ENCODE measurements at places on chromosomes 2 and 18.

DNA sequence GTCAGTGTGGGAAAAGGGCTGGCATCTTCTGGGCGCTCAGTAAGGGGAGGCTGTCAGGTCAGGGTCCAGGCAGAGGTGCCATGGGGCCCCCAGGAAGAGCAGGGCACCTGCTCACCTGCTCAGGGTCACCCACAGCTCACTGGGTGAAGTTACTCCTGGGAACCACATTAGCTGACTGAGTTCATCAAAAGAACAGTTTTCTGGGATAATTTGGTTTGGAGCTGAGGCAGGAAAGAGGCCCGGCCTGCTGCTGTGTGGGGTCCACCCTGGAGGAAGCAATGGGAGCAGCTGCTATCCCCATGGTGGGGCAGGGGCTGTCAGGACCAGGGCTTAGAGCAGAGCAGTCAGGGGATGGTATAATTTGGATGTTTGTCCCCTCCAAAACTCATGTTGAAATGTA lies 97.2 kb upstream of the GPC1 start:
- DNase-seq, result no peak

DNA sequence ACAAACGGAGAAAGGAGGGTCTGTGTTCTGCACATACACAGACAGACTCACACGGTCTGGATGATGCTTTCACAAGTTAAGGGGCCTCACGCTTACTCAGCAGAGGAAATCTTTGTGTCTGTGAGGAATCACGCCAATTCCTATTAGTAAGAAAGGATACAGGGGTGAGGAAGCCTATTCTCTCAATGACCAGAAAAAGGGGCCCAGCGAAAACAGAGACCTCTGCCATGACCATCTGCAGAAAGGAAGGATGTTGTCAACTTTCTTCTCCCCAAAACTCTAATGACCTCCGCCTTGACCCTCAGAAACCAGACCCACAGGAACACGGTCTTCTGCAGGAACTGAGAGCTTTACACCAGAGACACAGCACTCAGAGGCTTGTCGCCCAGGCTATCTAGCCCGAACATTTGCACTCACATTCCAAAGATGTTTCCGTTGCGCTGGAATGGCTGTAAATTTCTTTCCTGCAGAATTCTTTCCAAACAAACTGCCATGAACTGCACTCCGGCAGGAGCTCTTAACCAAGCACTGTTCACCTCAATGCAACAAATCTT lies 186.3 kb downstream of the TCF4 start:
- DNase-seq, result no peak

DNA sequence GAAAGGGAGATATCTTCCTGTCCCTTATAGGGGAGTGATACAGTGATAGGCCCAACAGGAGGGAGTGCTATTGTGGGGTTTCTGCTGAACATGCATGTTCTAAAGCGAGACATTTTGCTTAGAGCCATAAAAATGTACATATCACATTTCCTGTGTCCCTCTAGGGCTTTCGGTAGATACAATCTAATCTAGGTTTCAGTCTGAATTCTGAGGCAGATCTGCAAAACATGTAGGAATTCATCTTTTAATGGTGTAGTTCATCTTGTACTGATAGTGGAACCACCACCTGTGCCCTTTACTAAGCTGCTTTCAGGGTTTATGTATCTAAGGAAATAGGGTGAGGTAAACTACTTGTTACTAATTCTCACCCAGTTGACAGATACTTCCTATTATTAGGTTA lies 73.8 kb downstream of the SPTBN1 start:
- no peak for DNase-seq

DNA sequence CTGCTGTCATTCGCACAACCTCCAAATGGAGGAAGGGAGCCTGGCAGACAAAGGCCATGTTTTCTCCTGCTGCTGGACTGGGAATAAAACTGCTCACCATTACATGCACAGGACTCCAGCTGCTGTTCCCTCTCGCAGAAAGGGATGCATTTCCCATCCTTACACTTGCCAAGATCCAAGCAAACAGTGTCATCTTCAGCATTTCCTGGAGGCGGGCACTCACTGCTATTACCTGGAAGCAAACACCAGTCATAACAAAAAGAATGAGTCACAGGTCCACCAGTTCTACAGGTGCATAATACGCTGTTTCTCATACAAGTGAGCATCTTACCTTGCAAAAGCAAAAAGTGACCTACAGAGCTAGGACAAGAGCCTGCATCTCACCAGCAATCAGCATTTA lies 22.7 kb downstream of the IAH1 start:
- DNase-seq, result no peak

GRCh38 chr18:26875040-26875654 lies 9.6 kb upstream of the AQP4 start:
- DNase-seq, result no peak

DNA sequence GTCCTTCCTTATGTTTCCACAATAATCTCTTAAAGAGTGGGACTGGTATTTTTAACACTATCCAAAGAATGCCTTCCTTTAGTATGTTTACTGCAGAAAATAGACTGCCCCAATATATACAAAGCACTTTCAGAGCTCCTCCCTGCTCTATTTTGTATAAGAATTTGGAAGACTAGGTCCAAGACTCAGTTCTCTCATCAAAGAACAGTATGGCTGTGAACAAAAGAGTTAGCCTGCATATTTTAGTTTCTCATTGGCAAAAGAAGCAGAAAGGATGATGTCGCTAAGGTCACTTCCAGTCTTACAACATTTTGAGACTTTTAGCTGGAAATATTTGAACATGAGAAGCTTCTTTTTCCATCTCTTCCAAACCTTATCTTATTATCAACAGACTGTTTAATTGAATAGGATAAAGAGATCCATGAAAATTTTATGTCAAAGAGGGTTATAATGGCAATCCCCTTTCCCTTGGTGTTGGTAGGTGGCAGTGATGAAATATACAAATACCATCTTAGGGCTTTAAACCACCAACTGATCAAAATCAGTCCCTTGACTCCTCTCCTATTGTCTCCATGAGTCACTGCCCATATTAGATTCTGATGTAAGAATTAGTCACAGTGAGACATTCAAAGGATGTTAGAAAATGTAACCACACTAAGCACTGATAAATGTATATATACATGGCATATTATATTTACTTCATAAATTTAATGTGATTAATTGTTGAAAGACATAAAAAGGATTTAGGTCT lies 266.9 kb upstream of the DSEL start:
- no peak for DNase-seq

DNA sequence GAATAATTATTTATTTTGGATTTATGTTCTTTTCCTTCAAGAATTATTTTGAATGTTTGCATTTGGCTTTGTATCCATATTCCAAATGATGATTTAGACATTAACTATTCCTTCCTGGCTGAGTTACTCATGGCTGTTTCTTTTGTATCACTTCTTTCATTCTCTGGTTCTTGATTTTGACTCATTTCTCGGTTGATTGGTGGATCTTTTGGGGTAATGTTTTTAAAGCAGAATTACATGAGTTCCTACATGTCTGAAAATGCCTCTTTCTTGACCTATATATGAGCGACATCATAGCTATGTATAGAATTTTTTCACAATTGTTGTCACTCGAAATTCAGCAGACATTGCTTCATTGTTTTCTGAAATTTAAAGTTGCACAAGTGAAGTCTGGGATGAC lies 39.5 kb downstream of the CYP26B1 start:
- DNase-seq, result no peak

DNA sequence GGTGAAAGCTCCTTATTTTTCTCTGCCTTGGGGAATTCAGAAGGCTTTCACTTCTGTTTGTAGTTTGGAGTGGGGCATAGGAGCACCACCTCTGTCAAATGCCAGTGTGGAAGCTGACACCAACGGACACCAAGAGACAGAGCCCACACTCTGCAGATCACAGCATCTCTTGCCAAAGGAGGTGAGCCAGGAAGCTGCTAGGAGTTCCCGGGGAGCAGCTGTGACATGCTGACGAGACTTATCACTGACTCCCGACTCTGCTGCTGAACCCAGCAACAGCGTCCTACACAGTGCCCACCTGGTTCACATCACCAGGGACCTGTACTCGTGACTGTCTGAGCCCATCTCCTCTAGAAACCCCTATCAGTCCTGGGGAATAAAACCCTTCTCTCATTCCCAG lies 8.1 kb downstream of the TEX51 start:
- no peak for DNase-seq
